ENCODE measurements at places on chromosomes 11 and 22.

GRCh38 chr22:36934418-36935312, 21.2 kb downstream of the CSF2RB start:
- no peak for DNase-seq
- no peak overlapping the region for H3K27ac ChIP-seq
- H3K36me3 ChIP-seq, result no peaks in the 10 kb centered on the region

- no peaks in the 10 kb centered on the region for H3K36me3 ChIP-seq
- no peak for DNase-seq
- H3K4me3 ChIP-seq, result no peak overlapping the region
Observed at GRCh38 chr11:118462178-118462577, 25.9 kb downstream of the KMT2A start.

DNA sequence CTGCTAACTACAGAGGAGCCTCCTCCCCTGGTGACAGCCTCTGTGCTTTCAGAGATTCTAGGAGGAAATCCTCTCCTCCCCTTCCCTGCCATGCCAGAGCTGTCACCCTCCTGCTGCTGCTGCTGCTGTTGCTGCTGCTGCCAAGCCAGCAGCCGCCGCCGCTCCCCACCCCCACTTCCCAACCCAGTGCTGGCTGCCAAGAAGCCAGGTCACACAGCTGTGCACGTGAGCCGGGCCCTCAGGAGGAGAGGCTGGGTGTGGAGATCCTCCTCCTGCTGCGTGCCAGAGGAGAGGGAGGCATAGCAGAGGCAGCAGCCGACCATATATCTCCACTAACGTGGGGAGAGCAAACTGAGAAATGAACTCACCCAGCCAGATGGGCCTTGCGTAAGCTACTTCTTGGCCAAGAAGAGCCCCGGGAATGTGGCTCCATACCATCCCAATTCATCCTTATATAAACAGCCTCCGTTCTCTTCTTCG, 12.4 kb downstream of the CRY2 start:
- H3K4me3 ChIP-seq, result no peak overlapping the region
- H3K36me3 ChIP-seq, result peaks cover 40% of the 10 kb centered on the region
- DNase-seq, result peak; percentile 97
- H3K27ac ChIP-seq, result peak overlapping the region; percentile 87

- H3K27me3 ChIP-seq, result no peaks in the 10 kb centered on the region
- H3K4me3 ChIP-seq, result no peak overlapping the region
- peaks cover 3% of the 10 kb centered on the region for H3K4me1 ChIP-seq
- H3K27ac ChIP-seq, result no peak overlapping the region
Observed at GRCh38 chr11:26930518-26931247, 63.2 kb upstream of the FIBIN start.

Measured in thyroid gland (tissue), 4 donors.